ENCODE measurements at places on chromosomes 5 and 9.

- peak; percentile 28 for DNase-seq
These were observed 158.8 kb downstream of the FGF18 start for GRCh38 chr5:171578049-171578828.

- DNase-seq: no peak
These were observed 219.6 kb downstream of the PLK2 start for GRCh38 chr5:58240322-58240721.

DNA sequence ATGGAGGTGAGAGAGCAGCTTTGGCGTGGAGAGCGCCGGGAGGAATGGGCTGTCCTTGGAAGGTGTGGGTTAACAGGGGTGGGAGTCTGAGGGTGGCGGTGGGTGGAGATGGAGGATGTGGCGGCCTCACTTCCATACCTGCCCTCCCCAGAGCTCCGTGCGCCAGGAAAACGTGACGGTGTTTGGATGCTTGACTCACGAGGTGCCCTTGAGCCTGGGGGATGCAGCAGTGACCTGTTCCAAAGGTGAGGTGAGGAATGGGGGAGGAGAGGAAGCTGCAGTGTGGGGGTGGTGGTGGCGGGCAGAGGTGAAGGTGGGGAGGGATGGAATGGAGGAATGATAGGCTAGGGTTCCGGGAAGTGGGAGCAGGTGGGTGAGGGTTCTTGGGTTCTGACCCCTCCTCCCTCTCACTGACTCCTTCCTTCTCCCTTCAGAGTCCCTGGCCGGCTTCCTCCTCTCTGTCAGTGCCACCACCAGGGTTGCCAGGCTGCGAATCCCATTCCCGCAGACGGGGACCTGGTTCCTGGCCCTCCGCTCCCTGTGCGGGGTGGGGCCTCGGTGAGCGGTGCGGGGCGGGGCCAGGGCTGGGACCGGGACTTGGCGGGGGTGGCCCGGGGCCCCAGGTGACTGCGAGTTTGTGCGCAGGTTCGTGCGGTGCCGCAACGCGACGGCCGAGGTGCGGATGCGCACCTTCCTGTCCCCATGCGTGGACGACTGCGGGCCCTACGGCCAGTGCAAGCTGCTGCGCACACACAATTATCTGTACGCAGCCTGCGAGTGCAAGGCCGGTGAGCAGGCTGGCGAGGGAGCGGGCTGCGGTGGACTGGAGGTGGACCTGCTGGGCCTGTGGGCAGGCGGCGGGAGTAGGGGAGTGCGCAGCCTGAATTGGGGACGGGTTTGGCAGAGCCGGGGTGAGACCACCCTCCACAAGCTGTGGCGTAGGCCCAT, 17.1 kb downstream of the TMEM8B start:
- no peak for DNase-seq

DNA sequence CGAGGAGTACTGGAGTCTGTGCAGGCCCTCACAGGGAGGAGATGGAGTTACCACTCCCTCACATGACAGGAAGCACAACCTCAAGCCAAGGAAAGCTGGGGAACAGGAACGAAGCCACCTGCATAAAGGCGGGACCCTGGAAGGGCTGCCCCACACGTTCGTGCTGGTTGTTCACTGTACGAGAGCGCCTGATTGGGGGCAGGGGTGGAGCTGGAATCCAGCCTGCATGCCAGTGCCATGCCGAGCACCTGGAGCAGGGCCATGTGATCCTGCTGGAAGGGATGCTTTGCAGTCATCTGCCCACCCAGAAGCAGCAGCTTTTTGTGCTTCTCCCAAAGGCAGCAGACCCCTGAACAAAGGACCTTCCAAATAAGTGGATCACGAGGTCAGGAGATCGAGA, 11.4 kb downstream of the GRM6 start:
- no peak for DNase-seq

- DNase-seq: no peak
These were observed 72.8 kb downstream of the INSL6 start for GRCh38 chr9:5112646-5113045.

- DNase-seq: no peak
These were observed 42.8 kb downstream of the SHB start for GRCh38 chr9:38026021-38026809.

DNA sequence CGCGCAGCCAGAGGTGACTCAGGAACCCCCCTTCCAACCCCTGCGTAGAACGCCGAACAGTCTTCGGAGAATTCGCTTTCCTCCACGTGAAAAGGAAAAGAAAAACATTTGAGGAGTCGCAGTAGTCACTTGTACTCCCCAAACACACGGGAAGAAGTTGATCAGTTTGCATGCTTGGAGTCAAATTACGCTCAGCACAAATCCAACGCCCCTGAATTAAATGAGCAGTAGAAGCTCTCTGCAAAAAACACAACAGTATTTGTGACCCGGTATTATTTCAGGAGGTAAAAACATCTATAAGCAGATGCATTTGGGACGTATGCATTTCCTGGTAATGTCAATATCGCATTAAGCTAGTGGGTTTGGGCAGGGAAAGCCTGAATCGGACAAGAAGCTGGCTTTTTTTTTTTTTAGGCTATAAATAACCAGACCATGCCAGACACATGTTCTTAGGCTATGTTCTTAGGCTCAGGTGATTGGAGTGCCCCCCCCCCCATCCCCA, 854 bp upstream of the ARL15 start:
- DNase-seq: no peak

DNA sequence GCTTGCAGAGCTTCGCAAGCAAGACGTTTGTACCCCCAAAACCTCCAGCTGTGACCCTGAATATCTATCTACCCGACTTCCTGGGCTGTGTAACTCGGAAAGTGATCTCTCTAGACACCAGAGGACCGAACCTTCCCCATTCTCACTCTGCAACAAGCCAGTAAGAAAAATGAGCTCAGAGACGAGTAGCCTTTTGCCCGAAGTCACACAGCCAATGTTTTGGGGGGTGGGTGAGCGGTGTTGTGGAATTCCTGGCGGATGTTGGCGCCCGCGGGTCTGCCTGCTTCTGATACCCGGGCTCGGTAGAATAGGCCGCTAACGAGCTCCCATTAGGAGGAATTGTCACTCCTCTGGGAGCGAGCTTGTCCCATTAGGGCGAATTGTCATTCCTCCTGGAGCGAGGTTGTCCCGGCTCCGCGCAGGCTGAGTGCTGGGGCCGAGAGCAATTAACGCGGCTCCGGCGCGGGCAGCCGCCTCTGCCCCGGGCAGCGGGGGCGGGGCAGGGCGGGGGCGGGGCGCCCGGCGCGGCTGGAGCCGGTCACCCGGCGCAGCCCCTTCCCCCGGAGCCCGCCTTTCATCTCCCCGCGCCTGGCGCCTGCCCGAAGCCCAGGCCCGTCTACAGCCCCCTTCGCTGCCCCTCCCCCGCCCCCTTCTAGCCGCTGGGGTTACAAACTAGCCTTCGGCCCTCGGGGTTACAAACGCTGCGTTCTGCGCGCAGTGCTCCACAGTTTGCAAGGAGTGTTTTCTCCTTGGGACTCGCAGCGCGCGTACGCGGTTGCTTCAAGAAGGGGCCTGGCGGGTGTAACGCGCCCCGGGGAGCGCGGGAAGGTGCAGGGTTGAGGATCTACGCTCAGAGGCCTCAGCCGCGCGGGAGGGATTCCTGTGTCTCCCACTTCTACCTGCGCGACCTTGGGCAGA, 3.5 kb upstream of the MSX2 start:
- DNase-seq: no peak

DNA sequence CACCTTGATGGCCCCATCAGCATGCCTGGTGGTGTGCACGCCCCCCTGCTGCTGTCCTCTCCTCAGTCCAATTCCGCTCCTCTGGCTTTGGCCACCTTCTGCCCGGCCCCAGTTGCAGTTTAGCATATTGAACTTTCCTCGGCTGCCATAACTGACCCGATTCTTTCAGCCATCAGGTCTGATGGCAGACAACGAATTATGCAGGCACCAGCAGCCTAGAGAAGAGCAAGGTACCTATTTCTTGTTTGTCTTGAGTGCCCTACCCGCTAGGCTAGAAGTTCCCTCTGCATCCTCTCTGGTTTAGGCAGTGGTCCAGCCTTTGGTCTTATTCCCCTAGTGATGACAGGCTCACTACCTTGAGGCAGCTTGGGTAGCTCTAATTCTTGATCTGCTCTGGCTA, 43.0 kb upstream of the SLC25A51 start:
- DNase-seq: no peak

- DNase-seq: no peak
These were observed 415.0 kb upstream of the IRX1 start for GRCh38 chr5:3180636-3181035.

- no peak for DNase-seq
These were observed 4.0 kb upstream of the TRAF2 start for GRCh38 chr9:136882109-136882946.

DNA sequence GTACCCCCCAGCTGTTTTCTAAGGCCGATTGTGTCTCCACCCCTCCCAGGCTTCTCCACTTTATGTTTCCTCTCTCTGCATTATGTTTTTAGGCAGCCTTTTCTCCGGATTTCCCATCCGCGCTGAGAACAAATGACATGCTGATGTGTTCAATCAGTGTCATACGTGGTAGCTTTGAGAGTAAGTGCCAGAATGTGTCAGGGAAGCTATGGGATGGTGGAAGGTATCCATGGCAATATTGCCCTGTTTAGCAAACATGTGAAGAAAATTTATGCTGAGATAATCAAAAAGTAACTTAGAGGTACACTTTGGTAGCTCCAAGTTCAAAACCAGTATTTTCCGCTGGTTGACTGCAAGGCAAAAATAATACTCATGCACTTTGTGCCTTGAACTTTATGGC, 36.6 kb upstream of the LECT2 start:
- DNase-seq: no peak

GRCh38 chr5:122723606-122724352, 51.1 kb upstream of the SNX2 start:
- peak; percentile 39 for DNase-seq

GRCh38 chr5:84148651-84149050, 236.0 kb downstream of the EDIL3 start:
- DNase-seq: no peak

DNA sequence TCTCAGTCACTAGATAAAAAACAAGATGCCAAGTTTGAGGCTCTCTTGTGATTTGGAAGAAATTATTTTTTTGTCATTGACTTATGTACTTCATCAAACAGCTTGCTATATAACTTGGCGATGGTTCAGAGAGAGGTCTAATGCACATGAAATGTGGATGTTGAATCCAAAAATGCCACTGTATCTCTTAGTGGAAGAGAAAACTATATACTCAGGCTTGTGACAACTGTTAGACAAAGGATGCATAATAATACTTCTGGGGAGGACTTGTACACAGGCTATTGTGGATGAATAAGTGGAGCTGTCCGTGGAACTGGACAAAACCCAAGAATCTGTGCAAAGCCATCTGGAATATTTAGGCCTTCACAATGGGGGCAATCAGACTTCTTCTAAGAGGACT, 162.9 kb upstream of the NMUR2 start:
- no peak for DNase-seq

GRCh38 chr9:128113526-128114325, 13.8 kb downstream of the PTGES2 start:
- DNase-seq: no peak

DNA sequence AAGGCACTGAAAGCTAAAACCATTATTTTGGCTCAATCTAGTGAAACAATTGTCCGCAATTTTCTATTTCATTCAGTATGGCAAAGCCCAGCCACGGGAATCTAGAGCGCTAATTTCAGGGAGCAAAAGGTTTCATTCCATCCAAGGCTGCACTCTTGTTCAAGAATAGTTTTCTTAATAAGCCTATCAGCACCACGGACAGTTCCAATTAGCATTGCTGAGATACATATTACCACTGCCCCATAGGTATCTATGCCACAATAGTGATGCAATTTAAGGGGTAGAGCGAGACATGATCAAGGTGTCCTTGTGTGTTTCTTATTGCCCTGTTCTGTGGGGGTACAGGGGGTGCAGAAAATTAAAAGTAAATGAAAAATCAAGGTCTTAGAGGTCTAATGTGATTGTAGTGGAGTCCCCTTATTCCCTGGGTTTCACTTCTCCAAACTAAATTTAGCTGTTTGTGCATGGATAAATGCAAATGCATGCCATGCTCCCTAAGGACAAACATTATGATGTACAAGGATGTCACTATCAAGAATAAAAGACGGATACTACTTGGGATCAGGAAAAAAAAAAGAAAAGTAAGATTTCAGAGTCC, 45.5 kb downstream of the SPOCK1 start:
- DNase-seq: no peak

- DNase-seq: no peak
These were observed 68.4 kb downstream of the CFAP95 start for GRCh38 chr9:69888856-69889585.

Data from tibial nerve (tissue), 4 donors.